ENCODE measurements at places on chromosomes 6 and 20.
A peak's percentile ranks its signal among the peaks of the same experiment; 100 is the strongest.

- peak; percentile 92 for DNase-seq
Measured at GRCh38 chr6:87944541-87944954, 103.1 kb upstream of the SPACA1 start.

- DNase-seq = no peak
Measured at GRCh38 chr20:23856226-23856625, 23.3 kb downstream of the CST5 start.

DNA sequence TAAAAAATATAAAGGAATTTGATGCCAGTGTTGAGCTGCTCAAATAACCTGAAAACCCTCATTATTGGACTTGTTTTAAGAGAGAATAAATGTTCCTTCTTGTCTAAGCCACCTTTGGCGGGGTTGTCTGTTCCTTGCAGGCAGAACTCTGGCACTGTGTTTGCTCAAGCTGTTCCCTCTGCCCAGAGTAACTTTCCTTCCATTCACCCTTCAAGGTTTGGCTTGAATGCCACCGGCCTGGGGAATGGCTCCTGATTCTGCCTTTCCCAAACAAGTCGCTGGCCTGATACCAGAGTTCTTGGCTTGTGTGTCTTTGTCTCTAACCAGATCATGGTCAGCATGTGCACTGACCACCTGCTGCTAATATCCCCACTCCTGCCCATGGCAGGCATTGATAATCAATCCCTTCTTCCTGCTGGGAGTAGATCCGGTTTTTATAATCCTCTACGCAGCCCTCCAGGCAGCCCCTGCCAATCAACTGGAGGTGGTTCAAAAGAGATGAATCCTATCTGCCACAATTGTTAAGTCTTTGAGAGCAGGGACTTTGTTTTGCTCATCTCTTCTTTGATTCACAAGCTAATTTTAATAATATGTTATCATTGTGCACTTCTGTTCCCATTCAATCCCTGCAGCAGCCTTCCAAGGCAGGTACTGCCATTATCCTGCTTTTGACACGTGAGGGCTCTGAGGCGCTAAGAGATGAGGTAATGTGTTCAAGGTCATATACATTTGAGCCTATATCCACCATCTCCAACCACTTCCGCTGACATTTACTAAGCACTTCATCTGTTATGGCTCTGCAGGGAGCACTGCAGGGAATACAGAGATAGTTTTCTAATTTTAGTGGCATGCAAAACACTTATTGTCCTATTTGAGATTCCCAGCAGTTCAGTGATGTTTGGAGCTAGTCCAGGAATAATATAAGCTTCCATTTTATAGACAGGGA lies 3.1 kb upstream of the CCM2L start:
- no peak for DNase-seq

DNA sequence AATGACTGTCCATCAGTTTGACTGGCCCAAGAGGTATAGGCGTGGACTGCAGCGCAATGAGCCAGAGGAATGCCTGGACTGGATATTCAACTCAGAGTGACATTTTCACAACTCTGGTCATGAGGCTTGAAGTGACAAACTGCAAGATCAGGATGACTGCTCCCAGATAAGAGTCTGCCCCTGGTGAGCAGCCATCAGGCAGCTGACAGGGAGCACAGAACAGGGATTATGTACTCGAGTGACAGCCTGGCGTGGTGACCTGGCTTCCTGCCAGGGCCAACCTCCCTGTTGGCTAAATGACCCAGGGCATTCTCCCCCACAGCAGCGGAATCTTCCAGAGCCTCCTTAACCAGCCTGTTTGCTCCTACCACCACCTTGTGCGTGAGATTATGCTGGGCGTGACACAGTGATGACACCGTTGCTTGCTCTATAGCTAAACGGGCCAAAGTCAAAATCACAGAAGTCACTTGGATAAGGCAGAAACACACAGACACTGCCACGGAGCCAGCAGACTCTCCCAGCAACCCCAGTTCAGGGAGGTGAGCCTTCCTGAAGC lies 209.1 kb upstream of the JARID2 start:
- DNase-seq = peak; percentile 90

Data from islet precursor cell (in vitro differentiated cells).